ENCODE measurements at places on chromosomes 6 and 20.

DNA sequence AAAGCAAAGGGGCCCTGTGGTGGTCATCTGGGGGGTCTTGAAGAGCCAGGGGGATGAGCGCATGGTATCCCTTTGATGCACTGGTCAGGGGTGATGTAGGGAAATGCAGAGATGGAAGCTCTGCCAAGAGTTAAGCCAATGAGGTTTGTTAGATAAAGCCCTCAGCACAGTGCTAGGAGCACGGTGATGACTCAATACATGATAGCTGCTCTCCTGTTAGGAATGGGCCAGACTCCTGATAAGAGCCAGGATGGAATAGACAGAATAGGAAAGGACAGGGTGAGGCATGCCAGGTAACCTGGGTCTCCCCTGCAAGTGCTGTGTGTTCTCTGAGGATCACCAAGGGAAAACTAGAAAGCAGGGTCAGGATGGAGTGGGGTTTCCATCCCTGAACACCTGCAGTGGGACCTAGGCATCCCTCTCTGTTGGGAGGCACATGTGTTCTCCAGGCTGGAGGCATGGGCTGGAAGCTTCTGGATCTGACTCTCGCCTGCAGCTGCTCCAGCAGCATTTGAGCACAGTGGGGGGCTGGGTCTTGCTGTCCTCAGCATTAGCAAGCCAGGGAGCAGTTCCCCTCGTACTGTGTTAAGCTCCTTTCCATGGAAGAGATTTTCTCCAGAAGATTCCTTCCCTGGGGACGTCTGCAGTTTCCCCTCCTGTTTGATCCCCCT, 71.8 kb upstream of the TIAM2 start:
- no peak for DNase-seq

- DNase-seq = no peak
These were observed 36.7 kb downstream of the NINL start for GRCh38 chr20:25548613-25549086.

DNA sequence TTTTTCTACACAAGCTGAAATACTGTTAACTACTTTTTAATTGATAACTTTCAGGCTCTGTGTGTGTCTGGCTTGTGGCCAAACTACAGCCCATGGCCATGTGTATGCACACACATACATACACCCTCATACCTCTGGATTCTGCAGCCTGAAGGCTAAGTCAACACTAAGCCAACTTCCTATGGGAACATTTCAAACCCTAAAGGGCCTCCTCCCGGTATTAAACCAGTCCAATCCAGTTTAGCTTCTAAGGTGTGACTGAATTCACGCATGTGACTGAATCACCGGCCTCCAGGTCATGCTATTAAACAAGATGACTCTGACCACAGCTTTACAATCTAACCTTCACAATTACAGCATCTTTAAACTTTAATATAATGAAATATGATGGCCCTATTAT, 20.7 kb upstream of the DST start:
- no peak for DNase-seq

DNA sequence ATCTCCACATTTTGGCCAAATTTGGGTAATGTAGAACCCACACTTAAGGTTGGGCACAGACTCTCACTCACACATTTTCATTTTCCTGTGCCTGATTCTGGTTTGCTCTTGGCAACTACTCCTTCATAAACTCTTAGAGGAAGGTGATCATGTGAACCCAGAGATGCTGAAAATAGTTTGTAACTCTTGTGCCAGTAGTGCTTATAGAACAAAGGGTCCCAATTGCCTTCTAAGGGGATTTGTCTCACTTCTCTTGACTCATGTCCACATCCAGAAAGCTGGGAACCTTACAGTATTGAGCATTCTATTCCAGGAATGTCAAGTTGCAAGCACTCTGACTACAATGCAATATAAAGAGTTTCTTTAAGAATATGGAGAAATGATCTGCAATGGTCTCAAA, 62.0 kb upstream of the TASP1 start:
- no peak for DNase-seq

- no peak for DNase-seq
These were observed at the start of gene PAK5 for GRCh38 chr20:9838378-9839295. Gene PAK5 (minus strand): TSS chr20:9839076. CDS start chr20:9644328, 194,748 bp downstream.

DNA sequence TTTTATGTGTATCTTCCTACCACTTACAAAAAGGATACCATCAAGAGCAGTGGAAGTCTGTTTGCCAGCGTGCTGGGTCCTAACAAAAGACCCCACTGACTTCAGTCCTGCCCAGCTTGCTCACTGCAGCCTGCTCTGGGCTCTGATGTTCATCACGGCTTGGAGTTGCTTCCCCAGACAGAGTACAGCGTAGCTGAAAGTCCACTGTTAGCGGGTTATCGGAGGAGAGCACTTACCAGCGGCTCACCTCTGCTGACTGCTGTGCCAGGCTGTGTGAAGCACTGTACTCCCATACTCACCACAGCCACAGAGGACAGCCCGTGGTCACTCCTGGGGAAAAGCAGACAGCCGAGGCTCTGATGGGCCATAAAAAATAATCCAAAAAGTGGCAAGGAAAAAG, 40.2 kb downstream of the CTCFL start:
- no peak for DNase-seq

GRCh38 chr6:119060255-119060907, 18.1 kb downstream of the FAM184A start:
- DNase-seq = no peak

DNA sequence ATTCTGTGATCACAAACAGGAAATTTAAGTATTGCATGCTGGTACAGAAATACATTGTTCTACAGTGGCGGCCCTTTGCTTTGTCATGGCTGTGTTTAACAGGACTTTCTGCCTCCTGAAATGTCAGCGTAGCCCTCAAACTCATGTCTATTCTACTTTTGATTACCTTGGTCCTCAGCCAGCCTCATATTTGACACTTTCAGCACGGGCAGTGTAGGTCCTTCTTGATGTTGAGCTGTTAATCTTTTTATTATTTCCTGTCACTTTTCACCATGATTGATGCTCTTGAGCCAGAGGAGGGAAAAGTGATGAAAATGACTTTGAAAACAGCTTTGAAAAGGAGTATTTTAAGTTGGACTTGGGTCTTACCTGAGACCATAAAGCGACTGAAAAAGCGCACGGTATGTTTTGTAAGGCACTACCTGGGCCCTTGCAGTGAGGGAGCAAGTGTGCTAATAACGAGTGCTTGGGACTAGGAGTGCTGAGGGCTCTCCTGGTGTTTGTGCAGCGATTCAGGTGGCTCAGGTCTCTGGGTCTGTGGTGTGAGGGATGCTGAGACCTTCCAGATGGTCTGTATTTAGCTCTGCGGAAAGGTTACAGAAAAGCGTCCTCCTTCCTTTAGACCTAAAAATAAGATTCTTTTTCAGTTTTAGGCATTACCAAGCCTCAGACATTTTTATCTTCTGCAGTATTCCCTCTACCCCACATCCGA, 45.2 kb upstream of the RREB1 start:
- no peak for DNase-seq
